ENCODE measurements at places on chromosomes 6 and 20.
A peak's percentile ranks its signal among the peaks of the same experiment; 100 is the strongest.

GRCh38 chr6:169991031-169991390 is 239.6 kb downstream of the ERMARD start:
- DNase-seq: no peak

DNA sequence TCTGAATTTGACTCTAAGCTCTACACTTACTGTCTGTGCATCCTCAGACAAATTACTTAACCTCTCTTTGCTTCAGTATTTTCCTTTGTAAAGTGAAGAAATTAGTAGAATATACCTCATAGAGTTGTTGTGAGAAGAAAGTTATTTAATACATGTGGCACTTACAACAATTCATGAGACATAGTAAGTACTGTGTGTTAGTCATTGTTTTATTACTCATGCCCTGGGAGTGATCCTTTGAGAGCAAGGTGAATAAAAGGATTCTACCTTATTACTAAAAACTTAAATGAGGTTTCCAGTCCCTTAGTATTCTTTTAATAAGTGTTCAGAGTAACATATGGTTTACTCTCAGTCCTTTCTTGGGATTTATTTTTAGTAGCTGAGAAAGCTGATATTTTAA is 233.6 kb upstream of the MAP3K7 start:
- no peak for DNase-seq

DNA sequence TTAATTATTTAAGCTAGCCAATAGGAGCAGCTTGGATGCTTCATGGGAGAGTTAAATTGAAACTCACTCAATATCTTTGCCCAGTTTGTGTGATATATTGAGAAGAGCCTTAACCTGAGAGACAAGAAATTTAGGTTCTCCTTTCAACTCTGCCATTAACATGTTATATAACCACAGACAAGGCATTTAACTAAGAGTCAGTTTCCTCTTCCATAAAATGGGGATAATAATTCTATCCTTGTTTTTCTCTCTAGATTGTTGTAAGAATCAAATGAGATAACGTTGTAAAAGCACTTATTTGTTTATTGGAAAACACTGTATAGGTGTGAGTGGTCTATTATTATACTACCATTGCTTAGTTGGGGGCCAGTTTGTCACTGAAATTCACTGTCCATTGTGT is 7.8 kb downstream of the ACSS2 start:
- no peak for DNase-seq

DNA sequence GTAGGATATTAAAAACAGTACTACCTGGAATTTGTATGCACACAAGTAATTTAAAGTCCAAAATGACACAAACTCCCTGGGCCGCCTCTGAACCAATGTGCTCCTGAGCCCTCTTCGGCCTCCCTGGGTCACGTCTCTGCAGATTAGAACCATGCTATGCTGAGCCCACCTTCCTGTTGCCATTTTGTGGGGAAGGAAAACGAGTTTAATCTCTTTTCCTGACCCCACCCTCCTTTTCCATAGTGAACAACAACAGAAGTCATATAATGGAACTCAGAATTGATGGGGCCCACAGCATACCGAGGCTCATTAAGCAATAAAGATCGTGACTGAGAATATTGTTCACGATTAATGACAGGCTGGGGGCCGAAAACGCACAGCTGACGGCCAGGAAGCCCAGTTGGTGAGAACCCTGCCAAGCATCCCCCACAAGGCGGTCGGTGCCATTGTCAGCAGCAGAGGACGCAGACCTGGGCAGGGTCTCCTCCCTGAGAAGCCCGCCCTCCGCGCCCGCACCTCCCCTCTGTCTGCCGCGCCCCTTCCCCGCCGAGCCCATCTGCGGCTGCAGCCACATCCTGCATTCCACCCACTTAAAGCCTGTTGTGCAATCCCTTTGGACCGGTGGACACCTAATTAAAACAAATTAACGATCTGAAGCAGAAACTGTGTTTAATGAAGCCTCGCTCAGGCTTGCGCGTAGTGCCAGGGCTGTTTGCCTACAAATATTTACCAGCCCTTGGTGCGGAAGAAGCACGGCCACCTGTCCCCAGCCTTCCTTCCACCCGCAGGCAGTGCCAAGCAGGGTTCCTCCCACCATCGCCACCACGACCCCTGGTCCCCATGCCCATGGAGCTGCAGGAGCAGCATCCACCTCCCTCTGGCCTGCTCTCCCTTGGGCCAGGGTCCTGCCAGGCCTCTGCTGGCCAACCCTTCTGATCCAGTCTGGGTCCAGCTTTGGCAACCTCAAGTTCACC is 68.1 kb downstream of the DLL1 start:
- DNase-seq: peak; percentile 42

Data from ureter (tissue), 1 donor.